ENCODE measurements at places on chromosomes 12 and 14. TPM values are rescaled to one million over a fixed set of nuclear protein-coding genes. Genes with fewer than 3 reads are reported as not detected.
A peak's percentile ranks its signal among the peaks of the same experiment; 100 is the strongest.

DNA sequence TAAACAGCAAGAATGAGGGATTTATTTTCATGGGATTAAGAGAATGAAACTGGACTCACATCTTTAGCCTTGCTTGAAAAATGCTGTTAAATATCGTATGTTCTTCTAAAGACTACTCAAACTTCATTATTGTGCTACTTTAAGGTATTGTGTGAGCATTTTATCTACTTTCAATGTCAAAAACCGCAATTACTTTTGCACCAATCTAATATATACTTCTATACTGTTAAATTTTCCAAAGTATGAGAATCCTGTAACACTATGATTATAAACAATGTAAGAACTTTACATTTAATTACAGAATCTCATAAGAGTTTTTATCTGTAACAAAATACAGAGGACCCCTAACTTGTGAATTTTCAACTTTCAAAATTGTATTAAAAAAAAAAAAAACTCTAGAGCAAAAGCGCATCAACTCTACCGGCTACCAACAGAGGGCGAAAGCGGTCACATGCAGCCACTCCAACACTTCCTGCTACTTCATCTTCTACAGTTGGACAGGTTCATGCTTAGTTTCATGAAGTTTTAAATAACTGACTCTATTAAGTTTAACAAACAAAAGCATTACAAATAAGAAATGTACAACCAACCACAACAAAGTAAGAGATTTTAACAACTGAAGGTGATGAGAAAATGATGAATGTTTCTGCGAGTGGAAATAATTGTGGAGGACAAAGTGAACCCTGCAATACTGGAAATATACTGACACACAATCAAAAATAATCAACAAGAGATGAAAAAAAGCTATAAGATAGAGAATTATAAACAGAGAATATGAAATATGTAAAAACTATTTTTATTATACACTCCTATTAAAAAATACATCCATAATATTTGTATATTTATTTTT lies 210.9 kb downstream of the MED13L start:
- DNase-seq = peak; percentile 36

The NKX2-1 gene
- not detected for polyA plus RNA-seq

The SLC6A13 gene
- 0.37 TPM for polyA plus RNA-seq

DNA sequence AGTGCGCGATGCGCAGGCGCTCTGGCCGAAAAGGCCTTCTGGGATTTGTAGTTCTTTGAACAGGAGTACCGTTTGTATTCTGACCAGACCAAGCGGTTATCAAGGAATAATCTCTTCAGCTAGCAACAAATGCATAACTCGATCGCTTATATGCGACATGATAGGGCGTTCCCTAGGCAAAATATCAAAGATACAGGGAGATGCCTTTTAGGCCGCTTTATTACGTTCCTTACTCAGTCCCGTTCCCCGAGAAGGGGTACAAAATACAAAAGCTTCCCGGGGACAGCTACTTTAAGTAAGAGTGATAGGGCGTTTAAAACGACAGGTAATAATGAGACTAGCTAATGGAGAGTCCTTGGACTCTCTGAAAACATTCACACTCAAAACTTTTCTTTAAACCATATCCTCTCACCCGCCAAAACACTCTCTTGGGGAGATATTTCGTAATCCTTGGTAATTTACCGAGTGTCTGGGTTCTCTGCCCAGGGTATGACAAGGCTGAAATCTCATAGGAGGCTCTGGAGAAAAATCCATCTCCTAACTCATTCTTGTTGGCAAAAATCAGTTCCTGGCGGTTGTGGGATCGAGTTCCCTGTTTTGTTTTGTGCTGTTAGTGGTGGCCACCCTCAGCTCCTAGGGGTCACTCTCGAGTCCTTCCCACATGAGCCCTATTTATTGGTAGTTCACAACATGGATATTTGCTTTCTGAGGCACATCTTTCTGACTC lies 412 bp upstream of the SNW1 start:
- DNase-seq = peak; percentile 32

The FAM90A1 gene
- 0.30 TPM for polyA plus RNA-seq

The TXNDC16 gene
- 1.3 TPM for polyA plus RNA-seq

DNA sequence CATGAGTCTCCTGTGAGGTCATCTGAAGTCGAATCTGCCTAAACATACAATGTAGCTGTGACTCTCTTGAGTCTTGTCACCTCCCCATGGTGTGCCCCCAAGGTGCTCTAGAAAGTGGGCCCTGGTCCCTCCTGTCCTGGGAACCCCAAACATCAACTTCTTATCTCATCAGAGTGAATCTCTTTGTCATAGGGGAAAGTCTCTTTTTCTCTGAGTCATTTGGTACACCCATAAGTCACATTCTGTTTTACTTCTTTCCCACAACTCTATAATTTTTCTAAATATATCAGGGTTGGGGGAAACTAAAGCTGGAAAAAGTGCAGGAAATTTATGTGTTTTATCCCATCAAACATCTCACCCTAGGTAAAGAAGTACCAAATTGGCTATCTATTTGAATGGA lies 12.9 kb downstream of the SDR9C7 start:
- no peak for DNase-seq

- DNase-seq = no peak
Measured at GRCh38 chr14:61574514-61574807, 120.9 kb upstream of the HIF1A start.

The ADAM21 gene
- polyA plus RNA-seq = 0.10 TPM

- no peak for DNase-seq
Measured at GRCh38 chr14:102348376-102348775, 14.3 kb downstream of the CINP start.

DNA sequence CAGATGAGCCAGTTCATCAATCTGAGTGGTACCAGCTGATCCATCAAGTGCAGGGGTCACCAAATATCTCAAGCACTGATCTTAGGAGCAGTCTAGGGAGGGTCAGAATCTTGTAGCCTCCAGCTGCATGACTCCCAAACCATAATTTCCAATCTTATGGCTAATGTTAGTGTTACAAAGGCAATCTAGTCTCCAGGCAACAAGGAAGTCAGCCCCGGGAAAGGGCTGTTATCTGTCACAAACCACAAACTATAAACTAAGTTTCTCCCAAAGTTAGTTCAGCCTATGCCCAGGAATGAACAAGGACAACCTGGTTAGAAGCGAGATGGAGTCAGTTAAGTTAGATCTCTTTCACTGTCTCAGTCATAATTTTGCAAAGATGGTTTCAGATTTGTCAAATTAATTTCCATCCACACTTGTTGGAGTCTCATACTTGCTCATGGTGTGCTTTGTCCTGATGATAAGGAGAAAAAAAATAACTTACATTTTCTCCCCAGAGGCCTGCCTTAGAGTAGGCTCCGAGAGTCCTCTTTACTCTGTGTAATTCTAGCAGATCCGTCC lies 3.9 kb upstream of the ABHD4 start:
- DNase-seq = no peak

GRCh38 chr14:65356327-65356836 lies 56.1 kb upstream of the FUT8 start:
- DNase-seq = no peak

GRCh38 chr12:74468401-74468800 lies 69.2 kb upstream of the ATXN7L3B start:
- no peak for DNase-seq

DNA sequence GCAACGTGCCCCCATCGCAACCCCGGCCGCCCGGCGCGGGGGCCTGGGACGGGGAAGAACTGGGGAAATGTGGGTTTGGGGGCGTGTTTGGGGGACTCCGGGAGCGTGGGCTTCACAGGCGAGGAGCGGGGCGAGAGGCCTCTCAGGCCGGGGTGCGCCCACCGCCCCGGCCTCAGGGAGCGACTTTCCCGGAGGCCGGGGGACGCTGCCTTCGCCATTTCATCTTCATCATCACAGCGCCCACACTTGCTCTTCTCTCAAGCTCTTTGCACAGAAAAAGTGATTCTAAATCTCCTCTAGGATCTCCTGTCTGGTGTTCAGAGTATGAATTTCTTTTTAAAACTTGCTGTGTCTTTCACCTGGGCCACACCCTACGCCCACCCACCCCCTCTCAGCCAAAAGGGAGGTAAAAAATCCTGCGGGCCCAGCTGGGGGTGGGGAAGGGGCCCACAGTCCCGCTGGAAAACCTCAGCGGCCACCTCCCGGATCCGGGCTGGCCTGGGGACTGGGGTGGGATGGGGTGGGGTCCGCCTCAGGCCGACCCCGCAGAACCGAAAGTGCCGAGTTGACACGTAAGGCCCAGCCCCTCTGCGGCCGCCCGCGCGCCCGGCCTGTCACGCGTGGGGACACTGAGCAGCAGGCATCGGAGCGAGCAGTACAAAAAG lies 7.4 kb downstream of the CDKN1B start:
- DNase-seq = no peak

DNA sequence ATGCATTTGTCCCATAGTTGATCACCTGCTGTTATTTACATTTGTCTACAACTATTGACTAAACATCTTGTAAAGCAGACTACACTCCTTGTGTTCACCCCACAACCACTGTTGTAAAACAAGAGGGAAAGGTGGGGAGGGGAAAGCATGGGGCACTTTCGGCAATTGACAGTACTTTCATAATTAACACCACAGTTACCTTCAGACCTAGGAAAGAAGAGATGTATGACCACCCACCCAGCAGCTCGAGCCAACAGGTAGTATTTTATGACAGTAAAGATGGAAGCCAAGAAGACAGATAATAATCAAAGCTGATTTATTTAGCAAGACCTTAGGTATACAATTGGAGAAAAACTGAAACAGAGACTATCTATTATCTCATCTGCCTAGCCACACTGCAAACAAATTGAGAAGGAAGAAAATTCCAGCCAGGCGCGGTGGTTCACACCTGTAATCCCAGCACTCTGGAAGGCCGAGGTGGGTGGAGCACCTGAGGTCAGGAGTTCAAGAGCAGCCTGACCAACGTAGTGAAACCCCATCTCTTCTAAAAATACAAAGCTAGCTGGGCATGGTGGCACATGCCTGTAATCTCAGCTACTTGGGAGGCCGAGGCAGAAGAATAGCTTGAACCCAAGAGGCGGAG lies 11.2 kb downstream of the HECTD4 start:
- DNase-seq = no peak

GRCh38 chr12:70197345-70197744 lies 45.9 kb upstream of the CNOT2 start:
- no peak for DNase-seq

GRCh38 chr12:60266381-60266852 lies 670.6 kb downstream of the SLC16A7 start:
- DNase-seq = no peak

The CEP170B gene
- 2.8 TPM for polyA plus RNA-seq

- DNase-seq = no peak
Measured at GRCh38 chr12:114409852-114410600, 4.1 kb upstream of the TBX5 start.

GRCh38 chr12:22866406-22866805 lies 241.4 kb downstream of the ETNK1 start:
- no peak for DNase-seq

The MIPOL1 gene
- polyA plus RNA-seq = 2.6 TPM

The COX8C gene
- polyA plus RNA-seq = not detected

The ERBB3 gene
- 2.6 TPM for polyA plus RNA-seq

DNA sequence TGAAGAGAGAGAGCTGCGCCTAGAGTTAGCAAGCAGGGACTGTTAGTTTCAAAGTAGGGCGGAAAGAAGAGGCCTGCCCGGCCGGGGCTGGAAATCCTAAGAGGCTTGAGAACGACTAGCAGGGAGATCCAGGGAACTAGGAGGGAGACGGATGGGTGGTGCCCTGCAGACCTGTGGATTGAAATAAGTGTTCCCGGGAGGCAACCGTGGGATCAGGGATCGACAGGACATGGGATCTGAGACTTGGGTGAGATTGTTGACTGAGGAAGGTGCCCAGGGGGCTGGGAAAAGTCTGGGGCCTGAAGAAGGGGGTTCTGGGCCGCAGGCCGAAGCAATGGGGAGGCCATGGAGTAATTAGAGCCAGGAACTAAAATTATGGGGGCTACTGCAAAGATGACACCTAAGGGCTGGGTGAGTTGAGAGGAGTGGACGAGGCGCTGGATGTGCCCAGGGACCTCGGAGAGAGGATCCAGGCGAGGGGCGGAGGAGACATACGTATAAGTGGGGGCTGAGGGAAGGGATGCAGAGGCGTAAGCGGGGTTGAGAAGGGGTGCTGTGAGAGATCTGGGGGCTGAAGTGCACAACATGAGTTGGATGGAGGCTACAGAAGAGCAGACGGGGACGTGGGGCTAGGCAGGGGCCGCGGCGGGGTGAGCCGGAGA lies 635 bp downstream of the LTA4H start:
- no peak for DNase-seq

DNA sequence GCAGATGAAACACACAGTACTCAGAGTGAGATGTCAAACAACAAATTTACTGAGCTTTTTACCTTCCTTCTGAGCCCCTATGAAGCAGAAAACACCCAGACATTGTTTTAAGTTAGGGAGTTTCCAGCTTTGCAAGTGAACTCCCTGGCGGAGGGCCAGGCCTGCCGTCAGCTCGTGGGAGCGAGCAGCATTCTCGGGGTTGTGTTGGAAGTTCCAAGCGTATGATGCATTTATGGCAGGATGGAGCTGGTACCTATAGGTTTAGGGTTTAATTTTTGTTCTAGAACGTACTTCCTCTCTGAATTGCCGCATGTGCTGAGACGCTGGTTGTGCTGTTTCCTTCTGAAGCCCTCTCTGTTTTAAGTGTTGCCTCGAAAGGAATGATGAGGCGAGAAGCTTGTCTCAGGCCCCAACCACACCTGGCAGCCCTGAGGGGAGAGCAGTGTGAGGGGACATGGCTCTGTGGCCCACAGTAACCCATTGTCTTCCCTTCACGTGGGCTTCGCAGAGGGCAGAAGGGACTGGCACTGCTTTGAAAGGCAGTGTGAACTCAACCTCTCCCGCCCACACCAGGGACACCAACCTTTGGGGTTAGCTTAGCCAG lies 76.6 kb downstream of the SSPN start:
- DNase-seq = peak; percentile 60

DNA sequence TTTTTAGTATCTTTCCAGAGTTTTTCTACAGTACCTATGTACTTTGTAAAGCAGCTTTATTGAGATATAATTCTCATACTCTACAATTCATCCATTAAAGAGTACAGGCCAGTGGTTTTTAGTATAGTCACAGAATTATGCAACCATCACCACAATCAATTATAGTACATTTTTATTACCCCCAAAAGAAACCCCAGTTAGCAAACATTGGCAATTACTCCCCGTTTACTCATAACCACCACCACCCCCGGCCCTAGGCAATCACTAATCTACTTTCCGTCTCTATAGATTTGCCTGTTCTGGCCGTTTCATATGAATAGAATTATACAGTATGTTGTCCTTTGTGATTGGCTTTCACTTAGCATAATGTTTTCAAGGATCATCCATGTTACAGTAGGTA lies 119.8 kb downstream of the KICS2 start:
- DNase-seq = no peak

- DNase-seq = no peak
Measured at GRCh38 chr14:96249029-96249428, 7.0 kb upstream of the BDKRB1 start.

The TAPBPL gene
- 41.6 TPM for polyA plus RNA-seq

- DNase-seq = no peak
Measured at GRCh38 chr12:115042341-115042740, 358.4 kb upstream of the TBX3 start.

DNA sequence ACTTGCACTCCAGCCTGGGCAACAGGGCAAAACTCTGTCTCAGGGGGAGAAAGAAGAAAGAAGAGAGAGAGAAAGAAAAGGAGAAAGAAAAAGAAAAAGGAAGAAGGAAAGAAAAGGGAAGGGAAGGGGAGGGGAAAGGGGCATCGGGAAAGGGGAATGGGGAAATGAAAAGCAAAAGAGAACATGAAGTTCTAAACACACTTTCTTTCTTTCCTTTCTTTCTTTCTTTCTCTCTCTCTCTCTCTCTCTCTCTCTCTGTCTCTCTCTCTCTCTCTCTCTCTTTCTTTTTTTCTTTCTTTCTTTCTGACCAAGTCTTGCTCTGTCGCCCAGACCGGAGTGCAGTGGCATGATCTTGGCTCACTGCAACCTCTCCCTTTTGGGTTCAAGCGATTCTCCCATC lies 76.9 kb downstream of the RPS6KA5 start:
- no peak for DNase-seq

Data from adrenal gland (tissue), 19 donors.